LHCN-M2 (cell line): ENCODE measurements at places on chromosomes 2 and 18. TPM values are rescaled to one million over a fixed set of nuclear protein-coding genes. Genes with fewer than 3 reads are reported as not detected.

The CLEC4F gene
- not detected in 2 replicates for total RNA-seq

The RAMP1 gene
- 13.5 and 14.2 TPM in 2 replicates for total RNA-seq

The C1QL2 gene
- total RNA-seq, result not detected in 2 replicates

The LRATD1 gene
- 0.26 and 0.57 TPM in 2 replicates for total RNA-seq

The SKA1 gene
- 44.1 and 47.3 TPM in 2 replicates for total RNA-seq
